ENCODE measurements at places on chromosomes 1 and 21.
A peak's percentile ranks its signal among the peaks of the same experiment; 100 is the strongest.

- no peak for DNase-seq
Observed at GRCh38 chr1:2969845-2970291, 51.4 kb upstream of the ACTRT2 start.

DNA sequence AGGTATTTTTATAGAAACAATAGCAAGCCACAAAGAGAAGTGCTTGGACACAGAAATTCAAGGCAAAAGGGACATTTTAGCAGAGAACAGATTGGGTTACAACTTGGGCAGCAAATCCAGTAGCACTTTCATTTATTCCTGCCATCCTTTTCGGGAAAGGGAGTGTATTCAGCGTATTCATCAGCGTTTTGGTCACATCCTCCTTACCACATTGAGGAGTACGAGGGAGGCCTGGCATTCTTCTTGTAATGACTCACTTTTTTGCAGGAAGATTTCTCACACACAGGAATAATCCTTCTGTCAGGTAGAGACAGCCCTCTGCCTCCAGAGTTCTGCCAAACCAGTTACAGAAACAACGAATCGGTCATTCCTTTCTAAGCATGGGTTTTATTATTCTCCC lies 18.1 kb upstream of the FAM78B start:
- no peak for DNase-seq

GRCh38 chr1:186681121-186681520 lies 898 bp upstream of the PTGS2 start:
- DNase-seq = no peak

GRCh38 chr1:204465546-204466415 lies 28.8 kb downstream of the PIK3C2B start:
- DNase-seq = peak; percentile 51

DNA sequence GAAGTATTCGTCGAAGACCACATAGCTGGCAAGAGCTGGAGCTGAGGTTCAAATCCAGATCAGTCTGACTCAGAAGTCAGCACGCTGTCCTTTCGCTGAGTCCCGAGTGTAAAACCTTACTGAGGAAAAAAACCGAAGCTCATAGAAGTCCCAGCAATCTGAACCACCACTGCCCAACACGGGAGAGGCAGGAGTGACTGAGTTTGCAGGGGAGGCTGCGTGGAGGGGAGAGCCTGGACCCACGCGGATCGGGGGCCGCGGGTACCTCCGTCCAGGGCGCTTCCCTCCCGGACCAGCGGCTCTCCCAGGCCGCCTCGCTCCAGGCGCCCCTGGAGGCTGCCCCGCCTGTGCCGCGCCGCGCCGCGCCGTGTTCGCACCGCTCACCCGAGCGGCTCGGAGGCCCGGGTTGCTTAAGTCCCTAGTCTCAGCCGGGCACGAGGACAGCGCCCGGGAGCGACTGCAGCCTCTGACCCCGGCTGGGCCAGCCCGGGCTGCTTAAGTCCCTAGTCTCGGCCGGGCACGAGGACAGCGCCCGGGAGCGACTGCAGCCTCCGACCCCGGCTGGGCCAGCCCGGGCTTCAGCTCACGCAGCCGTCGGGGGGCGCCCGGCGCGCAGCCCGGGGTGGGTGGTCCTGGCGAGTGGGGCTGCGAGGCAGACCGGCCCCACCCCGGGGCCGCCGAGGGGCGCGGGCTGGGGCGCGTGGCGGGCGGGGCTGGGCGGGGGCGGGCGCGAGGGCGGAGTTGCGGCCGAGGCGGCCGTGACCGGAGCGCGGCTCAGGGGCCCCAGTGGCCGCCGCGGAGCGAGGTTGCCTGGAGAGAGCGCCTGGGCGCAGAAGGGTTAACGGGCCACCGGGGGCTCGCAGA lies at the start of gene ADAMTSL4:
ADAMTSL4 (plus strand) TSS at position 777 of the 864 bp plus-strand sequence. CDS start 2,881 bp downstream, outside the sequence.
- no peak for DNase-seq

- DNase-seq = peak; percentile 47
Observed at GRCh38 chr1:192545896-192546521, 29.6 kb upstream of the RGS1 start.

DNA sequence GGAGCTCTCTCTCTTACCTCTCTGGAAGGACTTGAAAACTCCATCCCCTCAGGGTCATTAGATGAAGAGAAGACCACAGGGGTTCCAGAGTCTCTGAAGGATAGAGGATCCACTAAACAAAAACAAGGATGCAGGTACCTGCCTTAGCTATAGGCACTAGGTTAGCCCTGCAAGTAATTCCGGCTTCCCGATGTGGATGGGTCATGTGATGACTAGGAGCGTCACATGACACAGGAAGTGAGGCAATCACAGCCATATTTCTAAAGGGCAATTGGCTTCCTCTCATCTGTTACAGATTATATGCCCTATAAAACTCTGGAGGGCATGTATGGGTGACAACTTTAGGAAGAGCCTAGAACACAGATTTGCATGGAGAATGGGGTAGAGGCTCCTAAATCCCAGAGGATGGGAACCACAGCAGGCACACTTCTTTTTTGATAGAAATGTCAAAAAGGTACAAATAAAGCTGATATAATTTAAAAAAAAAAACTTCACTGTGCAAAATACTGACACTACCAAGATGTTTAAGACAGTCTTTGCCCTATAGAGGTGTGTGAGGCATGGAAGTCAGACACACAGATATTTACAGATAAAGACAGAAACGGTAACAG lies 14.1 kb downstream of the ENTREP3 start:
- peak; percentile 93 for DNase-seq

DNA sequence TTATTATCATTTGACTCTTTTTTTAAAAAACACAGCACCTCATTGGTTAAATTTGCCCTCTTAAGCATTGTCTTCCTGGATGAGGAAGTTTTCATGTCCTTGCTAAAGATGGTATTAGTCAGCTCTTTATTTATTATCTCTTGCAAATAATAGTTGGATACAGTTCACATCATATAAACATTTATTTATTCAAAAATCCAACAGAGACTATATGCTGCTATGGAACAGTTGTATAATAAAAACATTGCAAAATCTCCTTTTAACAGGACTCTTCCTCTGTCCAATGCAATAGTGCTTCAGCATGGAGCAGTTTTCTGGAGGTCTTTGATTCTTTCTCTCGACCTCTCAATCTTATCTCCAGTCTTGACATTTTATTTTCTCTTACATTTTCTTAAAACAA lies 49.5 kb upstream of the VCAM1 start:
- no peak for DNase-seq

DNA sequence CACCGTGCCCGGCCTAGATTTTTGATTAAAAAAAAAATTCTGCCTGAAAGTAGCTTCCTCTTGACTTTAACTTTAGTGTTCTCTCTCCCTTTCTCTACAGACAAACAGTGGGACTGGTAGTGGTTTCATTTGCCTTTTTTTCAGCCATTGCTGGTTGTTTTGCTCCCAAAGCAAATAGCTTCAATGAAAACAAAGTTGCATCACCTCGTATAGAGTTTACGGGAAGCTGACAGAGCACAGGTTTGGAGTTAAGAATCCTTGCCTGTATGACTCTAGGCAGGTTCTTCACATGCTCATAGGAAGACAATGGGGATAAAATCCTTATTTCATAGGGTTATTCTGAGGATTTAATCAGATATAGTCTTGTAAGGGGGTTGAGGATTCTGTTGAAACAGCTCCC lies 21.6 kb downstream of the AADACL4 start:
- DNase-seq = no peak

DNA sequence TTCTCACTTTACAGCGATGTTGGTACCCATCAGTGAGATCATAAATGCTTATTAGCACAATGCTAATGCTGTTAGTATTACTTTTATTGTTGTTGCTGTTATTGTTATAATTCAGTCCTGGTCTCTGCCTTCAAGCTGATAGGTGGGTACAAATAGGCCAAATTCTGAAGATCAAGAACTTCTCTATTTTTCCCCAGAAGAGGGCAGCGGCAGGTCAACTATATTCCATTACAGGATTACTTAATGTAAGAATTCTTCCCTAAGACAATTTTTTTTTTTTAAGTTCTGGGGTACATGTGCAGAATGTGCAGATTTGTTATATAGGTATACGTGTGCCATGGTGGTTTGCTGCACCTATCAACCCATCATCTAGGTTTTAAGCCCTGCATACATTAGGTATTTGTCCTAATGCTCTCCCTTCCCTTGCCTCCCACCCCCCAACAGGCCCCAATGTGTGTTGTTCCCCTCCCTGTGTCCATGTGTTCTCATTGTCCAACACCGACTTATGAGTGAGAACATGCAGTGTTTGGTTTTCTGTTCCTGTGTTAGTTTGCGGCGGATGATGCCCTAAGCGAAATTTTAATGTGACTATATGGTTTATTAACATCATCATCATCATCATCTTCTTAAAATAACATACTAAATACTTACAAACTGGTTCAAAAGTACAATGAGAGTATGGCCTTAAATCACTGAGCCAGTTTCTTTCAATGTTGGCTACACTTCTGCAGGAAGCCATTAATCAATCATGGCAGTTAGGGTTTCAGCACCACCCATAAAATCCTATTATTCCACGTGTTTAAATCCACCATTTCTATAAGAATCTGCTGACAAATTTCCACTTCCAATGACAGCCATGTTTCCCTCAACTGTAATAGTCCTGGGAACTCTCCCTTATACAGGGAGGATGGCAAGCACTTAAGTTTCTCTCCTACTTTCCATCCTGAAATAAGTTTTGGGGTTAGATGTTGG lies 19.2 kb downstream of the SLC19A2 start:
- no peak for DNase-seq

- no peak for DNase-seq
Observed at GRCh38 chr1:103541431-103541830, 15.9 kb downstream of the RNPC3 start.

DNA sequence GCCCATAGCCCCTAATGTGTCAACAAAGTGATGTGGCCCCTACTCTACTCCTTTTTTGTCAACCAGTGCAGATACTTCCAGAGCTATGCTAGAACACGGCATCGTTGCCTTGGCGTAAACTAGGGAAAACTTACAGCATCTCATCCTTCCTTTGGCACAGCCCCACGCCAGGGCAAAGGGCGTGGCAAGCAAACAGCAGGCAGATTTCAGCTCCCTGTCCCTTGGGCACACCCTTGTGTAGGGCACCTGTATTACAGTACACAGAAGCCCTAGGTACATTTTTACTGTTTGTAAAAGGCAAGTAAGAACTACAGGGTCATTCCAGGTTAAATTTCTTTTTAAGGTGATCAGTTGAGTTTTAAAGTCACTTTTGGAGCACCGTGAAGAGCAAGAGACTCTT lies 29.3 kb downstream of the PRDX6 start:
- no peak for DNase-seq

DNA sequence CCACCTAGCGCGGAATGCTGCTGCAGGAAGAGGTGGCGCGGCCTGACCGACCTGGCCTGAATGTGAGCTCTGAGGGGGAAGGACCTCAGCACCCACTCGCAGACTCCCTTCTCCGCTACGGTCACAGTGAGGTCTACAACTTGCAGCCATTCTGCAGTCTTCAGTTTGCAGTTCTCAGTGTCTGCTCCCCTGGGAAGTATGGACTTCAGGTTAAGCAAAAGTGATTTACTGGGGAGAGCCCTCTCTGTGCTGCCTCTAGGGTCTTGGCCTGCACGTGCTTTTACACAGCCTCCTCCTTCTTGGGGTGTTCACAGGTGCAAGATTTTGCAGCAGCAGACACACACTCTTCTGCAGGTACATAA lies 296.0 kb downstream of the OMA1 start:
- DNase-seq = no peak

- DNase-seq = no peak
Observed at GRCh38 chr21:34204481-34205439, 131.4 kb downstream of the MRPS6 start.

- DNase-seq = no peak
Observed at GRCh38 chr1:64483731-64484414, 13.9 kb downstream of the CACHD1 start.

GRCh38 chr1:14685078-14685477 lies 86.6 kb downstream of the KAZN start:
- DNase-seq = no peak

DNA sequence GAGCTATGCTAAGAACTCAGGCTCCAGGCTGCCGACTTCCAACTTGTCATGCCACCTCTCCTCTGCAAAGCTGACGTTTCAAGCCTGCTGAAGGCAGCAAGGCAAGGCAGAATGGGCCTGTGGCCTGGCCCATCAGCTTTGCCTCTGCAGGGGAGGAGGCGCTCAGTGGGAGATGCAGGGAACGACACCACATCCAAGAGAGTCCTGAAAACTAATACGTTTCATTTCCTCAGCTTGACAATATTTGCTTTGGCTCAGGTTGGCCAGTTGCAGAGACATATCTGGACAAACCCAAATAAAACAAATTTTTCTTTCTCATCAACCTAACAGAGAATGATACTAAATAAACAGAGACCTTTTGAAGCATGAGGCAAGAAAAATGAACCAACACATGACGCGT lies 35.3 kb downstream of the BEND5 start:
- no peak for DNase-seq
